ENCODE measurements at places on chromosomes 6 and 20. TPM values are rescaled to one million over a fixed set of nuclear protein-coding genes. Genes with fewer than 3 reads are reported as not detected.

Gene PHF10
- 118 TPM for polyA plus RNA-seq

DNA sequence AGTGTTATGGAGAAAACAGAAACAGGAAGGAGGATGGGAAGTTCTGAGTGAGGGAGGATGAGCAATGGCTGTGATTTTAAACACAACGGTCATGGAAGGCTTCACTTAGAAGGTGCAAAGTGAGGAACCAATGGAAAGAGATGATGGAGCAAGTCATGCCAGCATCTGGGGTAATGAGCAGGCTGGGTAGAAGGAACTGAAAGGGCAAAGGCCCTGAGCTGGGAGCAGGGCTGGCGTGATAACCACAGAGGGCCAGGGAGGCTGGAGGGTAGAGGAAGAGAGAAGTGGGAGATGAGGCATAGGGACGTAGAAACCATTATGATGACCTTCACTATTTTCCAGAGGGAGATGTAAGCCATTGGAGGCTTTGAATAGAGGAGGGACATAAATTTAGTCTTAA, 43.6 kb downstream of the NHLRC1 start:
- no peak for DNase-seq

GRCh38 chr6:51468704-51469103, 618.7 kb downstream of the PKHD1 start:
- DNase-seq, result no peak

Gene OR14J1
- 0.04 TPM for polyA plus RNA-seq

DNA sequence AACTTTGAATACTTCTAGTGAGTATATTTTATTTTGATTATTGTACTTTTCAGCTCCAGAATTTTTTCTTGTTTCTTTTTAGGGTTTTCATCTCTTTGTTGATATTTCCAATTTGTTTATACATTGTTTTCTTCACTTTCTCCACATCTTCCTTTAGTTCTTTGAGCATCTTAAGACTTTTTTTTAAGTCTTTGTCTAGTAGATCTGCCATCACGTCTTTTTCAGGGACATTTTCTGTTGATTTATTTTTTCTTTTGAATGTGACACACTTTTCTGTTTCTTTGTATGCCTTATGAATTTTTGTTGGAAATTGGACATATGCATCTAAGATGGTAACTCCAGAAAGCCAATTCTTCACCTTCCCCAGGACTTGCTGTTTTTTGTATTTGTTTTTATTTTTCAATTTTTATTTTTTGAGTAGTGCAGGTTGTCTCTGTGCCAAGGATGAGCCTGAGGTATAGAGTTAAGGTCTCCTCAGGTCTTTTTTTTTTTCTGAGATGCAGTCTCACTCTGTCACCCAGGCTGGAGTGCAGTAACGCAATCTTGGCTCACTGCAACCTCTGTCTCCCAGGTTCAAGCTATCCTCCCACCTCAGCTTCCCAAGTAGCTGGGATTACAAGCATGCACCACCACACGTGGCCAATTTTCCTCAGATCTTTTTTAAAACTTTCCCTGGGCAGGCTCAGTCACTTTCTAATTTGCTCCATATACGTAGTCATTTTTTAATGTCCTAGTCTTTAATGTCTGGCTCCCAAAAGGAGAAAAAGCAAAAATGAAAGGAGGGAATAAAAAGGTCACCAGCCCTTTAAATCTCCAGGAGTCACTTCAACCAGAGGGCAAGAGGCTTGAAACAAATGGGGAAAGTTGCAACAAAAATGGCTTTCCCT, 6.7 kb upstream of the CMTR1 start:
- DNase-seq, result no peak

- no peak for DNase-seq
Observed at GRCh38 chr6:148959008-148959407, 212.2 kb downstream of the UST start.

DNA sequence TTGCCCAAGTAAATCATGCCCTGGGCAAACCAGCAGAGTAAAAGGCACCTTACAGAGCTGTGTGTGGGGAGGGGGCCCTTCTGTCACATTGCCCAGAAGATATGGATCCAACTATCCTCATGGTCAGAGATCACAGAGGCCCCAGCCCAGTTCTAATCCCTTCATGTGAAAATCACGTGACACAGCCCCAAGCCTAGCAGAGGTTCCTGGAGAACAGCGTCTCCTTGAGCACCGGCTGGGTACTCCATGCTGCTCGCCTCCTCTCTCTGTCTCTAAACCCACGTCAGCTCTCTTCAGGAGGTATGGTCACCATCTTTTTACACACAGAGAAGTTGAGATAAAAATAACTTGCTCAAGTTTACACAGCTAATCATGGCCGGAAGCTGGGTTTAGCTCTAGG, 230.2 kb downstream of the ANKRD60 start:
- no peak for DNase-seq

- DNase-seq, result no peak
Observed at GRCh38 chr6:117472667-117473066, 9.8 kb upstream of the DCBLD1 start.

Gene OPN5
- polyA plus RNA-seq, result 0.70 TPM

Gene SUPT3H
- polyA plus RNA-seq, result 20.6 TPM

DNA sequence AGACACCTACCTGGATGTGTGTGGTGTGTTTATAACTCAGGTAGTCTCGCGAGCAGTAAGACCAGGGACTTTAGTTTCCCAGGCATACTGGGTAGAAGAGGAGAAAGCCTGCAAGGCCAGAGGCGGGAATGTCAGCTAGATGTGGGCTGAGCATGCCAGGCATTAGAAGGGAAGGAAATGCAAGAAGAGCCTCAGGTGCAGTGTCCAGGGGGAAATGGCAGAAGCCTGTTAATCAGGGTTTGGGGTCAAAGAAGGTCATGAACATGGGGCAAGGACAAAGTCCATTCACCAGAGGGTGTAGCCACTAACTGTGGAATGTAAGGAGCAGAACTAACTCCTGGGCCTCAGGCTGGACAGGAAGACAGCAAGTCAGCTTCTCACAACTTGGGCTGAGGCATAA, 305.0 kb downstream of the SMOC2 start:
- no peak for DNase-seq

DNA sequence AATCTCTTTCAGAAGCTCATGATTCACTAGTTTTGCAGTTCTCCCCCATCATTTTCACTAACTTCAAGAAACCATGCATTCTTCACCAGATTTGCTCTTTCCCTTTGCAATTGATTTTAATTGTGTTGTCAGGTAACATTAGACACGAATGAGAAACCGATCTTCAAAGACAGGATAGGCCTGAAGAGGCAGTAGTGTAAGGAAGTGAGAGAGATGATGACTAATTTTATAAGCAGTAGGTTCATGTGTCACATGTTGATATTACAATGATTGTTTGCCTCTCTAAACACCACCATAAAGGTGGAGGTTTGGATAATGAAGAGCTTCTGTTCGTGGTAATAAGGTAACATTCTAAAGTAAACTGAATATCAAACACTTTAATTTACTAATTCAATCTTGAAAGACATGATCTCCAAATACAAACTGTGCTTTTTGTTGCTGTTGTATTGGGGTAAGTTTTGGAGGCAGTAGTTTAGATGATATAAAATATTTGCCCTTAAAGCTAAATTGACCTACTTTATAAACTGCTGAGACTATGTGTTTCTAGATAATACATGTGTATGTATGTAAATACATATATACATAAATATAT, 207.2 kb downstream of the PHACTR1 start:
- no peak for DNase-seq

Gene RIN2
- polyA plus RNA-seq, result 37.2 TPM

DNA sequence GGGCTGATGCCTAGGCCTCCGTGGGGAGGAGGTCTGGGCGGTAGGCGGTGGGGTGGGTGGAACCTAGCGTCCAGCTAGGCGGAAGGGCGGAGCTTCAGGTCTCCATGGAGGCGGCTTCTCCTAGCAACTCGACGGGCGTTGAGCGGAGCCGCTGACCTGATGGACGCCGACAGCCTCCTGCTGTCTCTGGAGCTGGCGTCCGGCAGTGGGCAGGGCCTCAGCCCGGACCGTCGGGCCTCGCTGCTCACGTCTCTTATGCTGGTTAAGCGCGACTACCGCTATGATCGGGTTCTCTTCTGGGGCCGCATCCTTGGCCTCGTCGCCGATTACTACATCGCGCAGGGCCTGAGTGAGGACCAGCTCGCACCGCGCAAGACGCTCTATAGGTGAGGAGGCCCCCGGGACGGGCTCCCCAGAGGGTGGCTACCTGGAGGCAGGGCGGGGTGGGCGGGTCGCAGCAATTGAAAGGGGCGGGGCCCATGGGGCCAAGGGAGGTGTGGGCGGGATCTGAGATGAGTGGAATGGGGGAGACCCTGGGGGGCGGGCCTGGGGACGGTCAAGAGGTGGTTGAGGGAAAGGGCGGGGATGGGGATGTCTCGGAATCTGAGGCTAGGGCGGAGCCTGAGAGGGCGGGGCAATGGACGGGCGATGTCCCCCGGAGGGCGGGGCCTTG, at the start of gene RSPH9:
RSPH9 (plus strand) TSS at position 97 of the 673 bp plus-strand sequence; CDS start at position 160, 63 bp downstream.
- no peak for DNase-seq

Gene BPIFB4
- polyA plus RNA-seq, result not detected

Gene PHACTR1
- polyA plus RNA-seq, result 2.4 TPM

DNA sequence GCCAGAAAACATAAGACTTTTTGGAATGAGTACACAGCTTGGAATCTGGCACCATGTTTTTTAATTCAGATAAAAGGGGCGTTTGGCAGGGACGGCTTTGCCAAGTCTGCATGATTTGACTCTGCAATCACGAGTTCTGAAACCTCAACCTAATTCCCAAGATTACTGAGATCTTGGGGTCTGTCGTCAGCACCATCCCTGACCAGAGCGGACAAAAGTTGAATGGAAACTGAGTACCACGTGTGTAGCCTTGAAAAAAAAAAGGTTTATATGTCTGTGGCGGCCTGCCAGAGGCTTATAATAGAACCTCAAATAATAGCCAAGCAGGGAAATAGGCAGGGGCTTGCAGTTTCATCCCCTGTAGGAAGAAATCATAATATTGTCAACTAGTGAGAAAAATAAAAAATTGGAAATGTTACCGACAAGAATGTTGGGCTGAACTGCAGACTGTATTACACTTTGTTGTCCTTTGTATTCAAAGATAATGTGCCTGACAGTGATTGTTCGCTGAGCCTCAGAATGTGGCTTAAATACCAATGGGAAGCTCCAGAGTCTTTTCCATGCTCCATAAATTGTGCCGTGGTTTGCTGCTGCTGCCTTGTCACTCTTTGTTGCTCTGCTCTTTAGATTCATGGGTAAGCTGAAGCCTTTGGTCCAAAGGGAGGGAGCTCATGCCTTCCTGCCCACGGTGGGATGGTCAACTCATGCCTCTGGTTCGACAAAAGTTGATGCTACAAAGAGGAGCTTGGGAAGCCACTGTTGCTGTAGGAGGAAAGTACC, 118.8 kb upstream of the ARID1B start:
- no peak for DNase-seq

GRCh38 chr20:48600470-48600945, 227.3 kb downstream of the PREX1 start:
- DNase-seq, result no peak

Gene NOX3
- 1.6 TPM for polyA plus RNA-seq

Gene PRR18
- polyA plus RNA-seq, result 0.35 TPM

Gene TMEM74B
- polyA plus RNA-seq, result 5.1 TPM

- no peak for DNase-seq
Observed at GRCh38 chr20:37566590-37567330, 39.1 kb upstream of the BLCAP start.

Gene GPR63
- polyA plus RNA-seq, result 3.2 TPM

DNA sequence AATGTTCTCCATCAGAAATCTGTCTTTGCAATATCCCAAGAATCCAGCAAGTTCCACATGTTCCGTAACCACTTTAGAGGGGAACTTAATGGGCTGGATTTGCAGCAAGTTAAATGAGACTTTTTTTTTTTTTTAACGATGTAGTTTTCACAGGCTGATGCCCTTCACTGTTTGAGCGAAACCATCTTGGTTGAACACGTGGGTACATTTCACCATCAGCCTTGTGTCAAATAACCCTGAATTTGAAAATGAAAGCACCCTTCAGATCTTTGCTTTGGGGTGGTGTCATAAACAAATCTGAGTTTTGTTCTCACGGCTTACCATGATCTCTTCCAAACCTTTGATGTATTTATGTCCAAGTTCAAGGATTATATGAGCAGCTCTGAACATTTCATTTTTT, 73.7 kb upstream of the EXOC2 start:
- DNase-seq, result no peak

DNA sequence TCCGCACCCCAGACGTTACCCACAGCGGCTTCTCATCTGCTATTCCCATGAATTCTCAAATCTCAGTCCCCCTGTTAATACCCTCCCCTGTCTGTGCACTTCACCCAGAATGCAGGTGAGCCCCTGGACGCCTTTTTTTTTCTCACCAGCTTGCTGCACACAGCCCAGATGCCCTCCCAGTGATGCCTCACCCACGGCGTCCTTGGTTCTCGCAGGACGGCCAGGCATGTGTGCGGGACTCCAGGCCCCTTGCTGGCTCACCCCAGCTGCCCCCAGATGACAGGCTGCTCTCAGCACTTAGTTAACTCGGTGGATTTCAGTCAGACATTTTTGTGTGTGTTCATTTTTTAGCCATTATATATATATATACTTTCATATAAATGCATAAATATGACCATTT, 25.4 kb upstream of the PI16 start:
- DNase-seq, result no peak

Gene CYP24A1
- polyA plus RNA-seq, result 0.15 TPM

- no peak for DNase-seq
Observed at GRCh38 chr6:84588697-84589080, 175.7 kb downstream of the TBX18 start.

GRCh38 chr20:15241681-15242080, 904.3 kb upstream of the FLRT3 start:
- no peak for DNase-seq

DNA sequence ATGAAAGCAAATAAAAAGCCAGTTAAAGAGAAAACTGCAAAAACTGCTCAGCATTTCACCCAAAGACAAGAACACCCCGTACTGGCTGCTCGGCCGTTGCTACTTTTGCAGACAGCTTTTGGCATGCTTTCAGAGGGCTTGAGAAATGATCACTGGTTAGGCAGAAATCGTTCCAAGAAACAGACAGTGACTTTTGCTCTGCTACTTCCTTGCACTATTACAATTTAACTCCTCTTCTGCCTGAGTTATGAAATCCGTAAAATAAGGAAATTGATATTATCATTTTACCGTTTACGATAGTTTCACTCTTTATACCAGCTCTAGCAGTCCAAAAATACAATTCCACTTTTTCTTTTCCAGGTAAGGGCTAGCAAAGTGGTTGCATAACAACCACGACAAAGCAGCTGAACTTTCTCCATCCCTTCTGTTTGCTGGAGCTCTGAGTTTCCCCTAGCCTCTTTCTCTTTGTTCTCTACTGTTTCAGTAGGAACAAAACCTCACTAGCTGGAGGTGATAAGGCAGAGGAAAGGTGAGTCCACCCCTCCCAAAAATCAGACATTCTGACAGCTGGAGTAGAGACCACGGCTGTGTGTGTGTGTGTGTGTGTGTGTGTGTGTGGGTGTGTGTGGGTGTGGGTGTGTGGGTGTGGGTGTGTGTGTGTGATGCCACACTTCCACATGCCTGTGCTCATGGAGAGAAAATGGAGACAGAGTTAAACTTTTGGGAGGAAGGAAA, 191.8 kb upstream of the RREB1 start:
- DNase-seq, result no peak

Gene CBLN4
- 4.0 TPM for polyA plus RNA-seq

Gene NKX2-2
- polyA plus RNA-seq, result not detected

- DNase-seq, result no peak
Observed at GRCh38 chr20:38135651-38136420, 29.2 kb downstream of the TGM2 start.

Data from left renal pelvis (tissue), 4 donors.